ENCODE measurements at places on chromosomes 5 and 9.

DNA sequence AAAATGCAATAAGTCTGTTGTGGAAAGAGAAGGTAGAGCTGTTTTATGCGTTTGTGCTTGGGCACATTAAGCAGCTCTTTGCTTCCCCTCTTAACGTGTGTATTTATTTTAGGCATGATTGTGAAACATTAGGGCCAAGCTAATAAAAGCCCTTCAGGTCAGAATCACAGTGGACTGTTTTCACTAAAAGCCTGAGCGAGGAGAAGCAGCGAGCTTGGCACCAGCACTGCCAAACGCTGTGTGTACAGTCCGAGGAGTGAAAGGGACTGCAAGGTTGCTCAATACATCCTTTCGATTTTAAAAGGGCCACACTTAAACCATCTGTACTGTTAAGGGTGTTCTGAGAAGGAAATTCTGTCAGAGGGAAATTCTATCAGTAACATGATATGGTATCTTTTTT lies 107.2 kb upstream of the CKMT2 start:
- no peak for DNase-seq

- DNase-seq = no peak
Observed at GRCh38 chr5:103041071-103041676, 78.8 kb downstream of the GIN1 start.

- no peak for DNase-seq
Observed at GRCh38 chr5:90930756-90931431, 372.3 kb downstream of the ADGRV1 start.

DNA sequence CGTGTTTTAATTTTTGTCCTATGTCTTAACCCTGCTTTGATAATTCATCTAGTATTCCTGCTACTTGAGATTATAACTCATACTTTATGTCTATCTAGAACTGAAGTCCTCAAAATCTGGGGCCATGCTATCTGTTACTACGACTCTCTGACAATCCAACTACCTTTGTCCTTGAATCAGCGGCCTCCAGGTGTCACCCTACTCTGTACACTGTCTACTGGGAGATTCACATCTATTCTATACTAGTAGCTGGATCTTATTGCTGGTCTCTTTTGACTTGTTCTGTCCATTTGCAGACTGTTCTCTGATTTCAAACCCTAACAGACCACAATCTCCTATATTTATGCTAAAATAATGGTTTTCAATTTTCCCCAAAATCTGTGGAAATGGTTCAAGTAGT lies 225.5 kb upstream of the ELAVL2 start:
- no peak for DNase-seq

GRCh38 chr5:141477044-141477575 lies 1.3 kb downstream of the PCDHGC3 start:
- DNase-seq = no peak

DNA sequence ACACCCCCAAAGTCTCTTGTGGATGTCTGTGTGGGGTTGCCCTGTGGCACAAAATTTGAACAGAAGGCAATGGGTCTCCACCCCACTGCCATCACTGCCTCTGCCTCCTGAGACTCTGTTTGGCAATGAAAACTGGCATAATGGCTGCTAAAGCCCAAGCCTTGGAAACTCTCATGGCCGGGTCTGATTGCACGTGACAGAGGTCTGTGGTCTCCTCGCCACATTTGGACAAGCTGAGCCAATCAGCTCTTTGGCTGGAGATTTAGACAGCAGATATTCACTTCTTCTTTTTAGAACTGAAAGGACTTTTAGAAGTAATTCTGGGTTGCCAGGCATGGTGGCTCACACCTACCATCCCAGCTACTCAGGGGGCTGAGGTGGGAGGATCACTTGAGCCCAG lies 5.5 kb downstream of the GGTA1 start:
- DNase-seq = no peak

DNA sequence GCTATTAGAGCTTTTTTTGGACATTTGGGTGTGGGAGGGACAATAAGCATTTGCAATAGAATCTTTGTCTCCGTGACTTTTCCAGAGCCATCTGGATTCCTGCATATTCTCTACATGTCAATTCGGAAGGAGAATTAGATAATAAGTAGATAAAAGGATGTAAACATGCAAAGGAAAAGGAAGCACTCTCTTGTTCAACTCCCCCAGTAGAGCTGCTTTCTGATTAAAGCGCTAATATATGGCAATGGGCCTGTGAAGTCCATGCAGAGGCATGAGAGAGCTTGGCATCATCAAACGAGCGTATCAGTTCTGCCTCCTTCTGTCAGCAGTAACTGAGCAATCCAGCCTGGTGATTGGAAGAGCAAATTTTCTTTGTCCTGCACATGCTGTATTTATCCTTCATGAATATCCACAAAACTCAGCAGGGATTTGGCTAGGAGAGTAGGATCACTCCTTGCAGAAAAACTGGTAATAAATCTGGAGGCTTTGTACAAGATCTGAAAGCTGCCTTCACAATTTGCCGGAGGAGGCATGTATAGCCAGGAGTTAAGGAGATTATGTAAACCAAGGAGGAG lies 1752.9 kb downstream of the MAT2B start:
- peak; percentile 7 for DNase-seq

DNA sequence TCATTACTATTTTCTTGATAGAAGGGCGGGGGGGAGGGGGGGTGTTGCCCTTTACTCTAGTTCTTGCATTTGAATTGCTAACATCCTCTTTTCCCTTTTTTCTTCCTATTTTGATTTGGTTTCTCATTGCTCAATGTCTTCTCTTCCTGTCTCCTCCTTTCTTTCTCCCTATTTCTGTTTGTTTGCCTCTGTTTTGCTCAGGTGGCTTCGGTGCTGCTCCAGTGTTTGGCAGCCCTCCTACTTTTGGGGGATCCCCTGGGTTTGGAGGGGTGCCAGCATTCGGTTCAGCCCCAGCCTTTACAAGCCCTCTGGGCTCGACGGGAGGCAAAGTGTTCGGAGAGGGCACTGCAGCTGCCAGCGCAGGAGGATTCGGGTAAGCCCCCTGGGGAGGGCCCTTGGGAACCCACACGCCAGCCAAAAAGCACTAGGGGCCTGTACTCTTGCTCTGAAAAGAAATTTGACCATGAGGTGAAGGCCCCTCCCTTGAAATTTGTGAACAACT lies 48.3 kb downstream of the FAM78A start:
- DNase-seq = no peak

DNA sequence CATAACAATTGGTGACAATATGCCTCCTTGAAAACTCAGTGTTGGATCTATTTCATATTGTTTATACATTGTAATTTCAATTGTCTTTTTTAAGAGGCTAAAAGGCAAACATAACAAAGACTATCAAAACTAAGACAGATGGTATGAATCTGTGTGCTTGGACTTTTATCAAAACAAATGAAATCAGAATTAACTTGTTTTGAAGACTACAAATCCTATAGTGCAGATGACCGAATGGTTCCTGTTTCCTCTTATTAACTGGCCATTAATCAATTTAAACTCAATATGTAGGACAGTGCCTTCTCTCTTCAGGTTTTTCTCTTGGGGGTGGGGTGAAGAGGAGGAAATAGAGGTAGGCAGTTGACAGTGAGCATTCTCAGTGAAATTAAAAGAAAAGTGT lies 366.9 kb upstream of the GRAMD2B start:
- no peak for DNase-seq

GRCh38 chr9:36832164-36832795 lies 201.8 kb downstream of the PAX5 start:
- DNase-seq = no peak

GRCh38 chr9:114006931-114007691 lies 71.0 kb downstream of the AMBP start:
- DNase-seq = no peak

DNA sequence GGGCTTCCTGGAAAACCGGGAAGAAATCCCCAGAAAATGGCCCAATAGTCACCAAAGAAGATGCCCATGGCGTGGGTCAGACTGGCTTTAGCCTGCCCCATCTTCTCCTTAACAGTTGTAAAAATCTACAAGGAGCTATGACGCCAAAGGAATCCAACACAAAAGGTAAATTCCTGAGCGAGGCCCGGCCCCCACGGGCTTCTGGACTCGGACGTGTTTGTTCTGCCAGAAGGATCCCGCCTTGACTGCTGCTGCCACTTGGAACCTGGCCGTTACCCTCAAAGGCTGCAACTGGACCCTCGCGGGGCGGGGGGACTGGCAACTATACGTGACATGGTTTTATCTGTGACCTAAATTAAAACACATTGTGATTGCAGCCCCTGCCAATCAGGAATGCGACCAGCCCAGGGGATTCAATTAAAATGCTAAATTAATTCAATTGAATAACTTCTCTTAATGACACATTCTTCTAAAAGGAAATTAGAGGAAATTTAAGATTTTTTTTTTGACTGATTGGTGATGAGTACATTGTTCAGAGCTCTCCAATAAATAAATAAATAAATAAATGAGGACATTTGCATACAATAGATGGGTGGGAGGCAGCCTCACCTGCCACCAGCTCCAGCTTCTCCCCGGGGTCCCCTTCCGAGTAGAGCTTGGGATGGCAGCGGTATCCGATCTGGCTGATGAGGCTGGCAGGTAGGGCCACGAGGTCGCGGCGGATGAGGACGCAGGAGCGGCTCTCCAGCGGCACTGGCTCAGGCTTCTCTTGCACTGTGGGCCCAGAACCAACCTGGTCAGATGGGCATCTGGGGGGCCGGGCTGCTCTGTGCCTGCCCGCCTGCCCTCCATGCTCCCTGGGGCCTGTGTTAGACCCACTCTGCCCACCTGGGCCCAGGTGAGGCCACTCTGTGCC lies 54.7 kb upstream of the UBAC1 start:
- no peak for DNase-seq

GRCh38 chr9:71806901-71807307 lies 38.6 kb upstream of the CEMIP2 start:
- no peak for DNase-seq

GRCh38 chr5:15796557-15796956 lies 296.6 kb downstream of the FBXL7 start:
- no peak for DNase-seq

DNA sequence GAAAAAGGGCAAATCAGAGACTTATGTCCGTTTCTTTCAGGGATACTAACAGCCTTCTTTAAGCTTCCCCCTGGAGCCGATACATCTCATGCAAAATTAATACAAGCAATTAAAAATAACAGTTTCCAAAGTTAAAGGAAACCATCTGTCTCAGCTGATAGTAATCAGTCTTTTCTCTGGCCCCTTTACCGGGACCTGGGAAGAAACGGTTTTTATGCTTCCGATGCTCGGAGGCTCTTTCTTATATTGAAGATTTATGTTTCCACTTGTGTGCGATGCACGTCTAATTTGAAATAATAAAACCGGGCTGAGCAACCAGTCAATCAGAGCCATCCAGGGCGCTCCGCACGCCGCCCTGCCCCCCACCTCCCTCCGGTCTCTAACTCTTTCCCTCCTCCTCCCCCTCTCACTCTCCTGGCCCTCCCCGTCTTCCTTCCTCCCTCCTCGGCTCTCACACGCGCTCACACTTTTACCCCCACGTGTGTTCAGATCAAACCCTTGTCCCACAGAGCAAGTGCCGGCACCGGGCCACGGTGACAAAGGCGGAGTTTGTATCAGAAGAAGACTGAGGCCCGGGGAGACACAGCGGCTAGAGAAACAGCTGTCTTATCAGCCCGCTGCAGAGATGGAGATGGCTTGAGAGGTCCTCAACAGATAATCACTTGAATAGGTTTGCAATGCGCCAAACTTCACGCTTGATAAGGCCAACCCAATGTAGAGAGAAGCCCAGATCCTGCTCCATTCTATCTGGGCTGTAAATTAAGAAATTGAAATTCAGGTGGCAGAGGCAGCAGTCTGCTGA lies 5.1 kb upstream of the ELAVL2 start:
- DNase-seq = no peak

DNA sequence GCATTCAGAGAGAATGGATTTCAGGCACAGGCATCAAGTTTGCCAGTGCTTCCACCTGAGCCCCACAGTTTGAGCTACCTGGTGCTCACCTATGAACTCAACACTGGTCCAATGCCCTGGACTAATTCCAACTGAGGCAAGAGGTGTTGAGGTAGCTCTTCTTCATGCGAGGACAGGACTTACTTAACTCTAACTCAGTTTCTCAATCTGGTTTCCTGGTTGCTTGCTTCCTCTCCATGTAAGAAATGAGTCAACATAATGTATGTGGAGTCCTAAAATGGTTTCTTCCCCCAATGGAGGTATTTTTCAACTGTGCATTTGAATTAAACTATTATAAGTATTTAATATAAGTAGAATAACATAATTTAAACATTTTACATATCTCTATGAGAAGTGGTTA lies 523.6 kb upstream of the DAB2 start:
- no peak for DNase-seq

Data from occipital lobe (tissue), 3 donors.